ENCODE measurements at places on chromosomes 3 and 15. TPM values are rescaled to one million over a fixed set of nuclear protein-coding genes. Genes with fewer than 3 reads are reported as not detected.
A peak's percentile ranks its signal among the peaks of the same experiment; 100 is the strongest.

DNA sequence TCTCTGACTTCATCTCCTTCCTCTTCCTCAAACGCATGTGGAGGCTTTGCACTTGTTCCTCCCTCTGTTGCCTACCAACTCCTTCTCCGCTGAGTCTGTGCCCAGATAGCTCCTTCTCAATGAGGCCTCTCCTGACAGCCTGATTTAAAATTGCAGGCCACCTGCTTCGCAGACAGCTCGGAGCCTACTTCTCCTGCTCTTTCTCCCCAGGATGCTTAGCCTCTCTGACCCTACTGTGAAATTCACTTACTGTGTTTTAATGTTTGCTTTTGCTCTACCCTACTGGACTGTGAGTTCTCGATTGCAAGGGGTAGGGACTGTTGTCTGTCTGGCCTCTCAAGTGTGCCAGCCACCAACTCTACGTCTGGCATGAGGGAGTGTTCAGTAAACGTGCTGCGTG lies 83.4 kb downstream of the EEFSEC start:
- H3K27ac ChIP-seq, result no peak overlapping the region
- no peaks in the 10 kb centered on the region for H3K36me3 ChIP-seq
- no peak for DNase-seq
- no peaks in the 10 kb centered on the region for H3K4me1 ChIP-seq
- H3K4me3 ChIP-seq, result no peak overlapping the region

DNA sequence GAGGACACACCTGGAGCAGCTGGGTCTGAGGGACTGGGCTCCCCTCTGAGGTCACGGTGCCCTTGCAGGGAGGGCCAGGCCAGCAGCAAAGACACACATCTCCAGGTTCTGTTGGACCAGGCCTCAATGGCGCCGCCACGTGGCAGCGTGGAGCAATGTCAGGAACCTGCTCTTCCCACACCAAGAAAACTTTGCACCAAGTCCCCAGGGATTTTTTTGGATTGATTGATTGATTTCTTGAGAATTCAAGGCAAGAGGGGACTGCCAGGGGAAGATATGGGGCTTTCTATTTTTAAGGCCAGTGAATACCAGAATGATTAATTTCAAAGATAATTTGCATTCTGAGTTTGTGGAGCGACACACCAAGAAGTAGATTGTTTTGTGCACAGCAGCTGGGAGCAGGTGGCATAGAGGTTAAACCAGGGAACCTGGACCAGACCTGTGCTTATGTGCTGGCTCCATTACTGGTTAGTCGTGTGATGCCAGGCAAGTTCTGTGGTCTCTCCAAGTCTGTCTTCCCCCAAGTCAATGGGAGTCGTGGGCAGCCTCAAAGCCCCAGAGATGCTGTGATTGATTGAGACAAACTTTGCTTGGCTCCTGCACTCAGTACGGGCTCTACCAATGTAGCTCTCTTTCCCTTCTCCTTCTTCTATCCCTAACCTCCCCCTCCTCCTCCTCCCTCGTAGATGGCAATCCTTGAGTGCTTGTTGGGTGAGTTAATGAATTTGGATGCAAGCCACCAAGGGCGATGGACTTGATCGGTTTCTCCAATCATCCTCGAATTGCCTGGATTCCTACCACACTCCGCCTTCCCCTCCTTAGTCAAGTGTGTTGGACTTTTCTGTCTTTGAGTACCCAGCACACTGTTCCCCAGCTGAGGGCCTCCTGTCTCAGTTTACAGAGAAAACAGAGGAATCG lies 96.2 kb upstream of the TRPM1 start:
- no peaks in the 10 kb centered on the region for H3K4me1 ChIP-seq
- no peaks in the 10 kb centered on the region for H3K36me3 ChIP-seq
- H3K27me3 ChIP-seq, result no peaks in the 10 kb centered on the region
- no peak for DNase-seq

GRCh38 chr3:90018779-90019178 lies 911.4 kb downstream of the EPHA3 start:
- H3K4me1 ChIP-seq, result no peaks in the 10 kb centered on the region
- H3K36me3 ChIP-seq, result no peaks in the 10 kb centered on the region
- no peak overlapping the region for H3K27ac ChIP-seq
- no peak overlapping the region for H3K4me3 ChIP-seq
- no peaks in the 10 kb centered on the region for H3K27me3 ChIP-seq

- H3K27me3 ChIP-seq, result no peaks in the 10 kb centered on the region
- no peaks in the 10 kb centered on the region for H3K36me3 ChIP-seq
- no peak overlapping the region for H3K4me3 ChIP-seq
- no peak overlapping the region for H3K27ac ChIP-seq
- DNase-seq, result no peak
Measured at GRCh38 chr3:153431076-153431475, 269.1 kb downstream of the RAP2B start.

DNA sequence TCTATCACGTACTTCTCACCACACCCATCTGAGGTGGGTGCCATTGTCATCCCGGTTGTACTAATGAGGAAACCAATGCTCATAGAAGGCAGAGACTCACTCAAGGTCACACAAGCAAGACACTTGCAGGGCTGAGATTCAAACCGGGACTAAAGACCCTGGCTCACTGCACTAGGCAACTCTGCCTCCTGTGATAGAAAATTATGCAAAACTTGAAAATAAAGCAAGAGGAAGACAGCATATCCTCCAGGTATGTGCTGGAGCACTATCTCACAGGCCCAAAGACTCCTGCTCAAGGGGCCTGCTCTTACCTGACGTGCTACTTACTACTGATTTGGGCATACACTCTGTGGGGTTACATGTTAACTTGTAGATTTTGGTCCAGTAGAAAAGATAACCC lies 25.6 kb downstream of the ANXA2 start:
- peak overlapping the region; percentile 74 for H3K27ac ChIP-seq
- H3K4me1 ChIP-seq, result peaks cover 9% of the 10 kb centered on the region
- H3K36me3 ChIP-seq, result no peaks in the 10 kb centered on the region
- H3K4me3 ChIP-seq, result no peak overlapping the region
- no peak for DNase-seq

GRCh38 chr3:125437631-125438435 lies 62.7 kb upstream of the ZNF148 start:
- no peak overlapping the region for H3K4me3 ChIP-seq
- peak; percentile 62 for DNase-seq
- H3K27ac ChIP-seq, result no peak overlapping the region
- no peaks in the 10 kb centered on the region for H3K27me3 ChIP-seq

- no peaks in the 10 kb centered on the region for H3K4me1 ChIP-seq
- DNase-seq, result no peak
- no peak overlapping the region for H3K27ac ChIP-seq
- H3K36me3 ChIP-seq, result no peaks in the 10 kb centered on the region
Measured at GRCh38 chr3:16211176-16211904, 36.9 kb downstream of the GALNT15 start.

GRCh38 chr3:176431991-176432390 lies 765.3 kb downstream of the TBL1XR1 start:
- H3K27ac ChIP-seq, result no peak overlapping the region
- H3K27me3 ChIP-seq, result no peaks in the 10 kb centered on the region
- H3K4me1 ChIP-seq, result no peaks in the 10 kb centered on the region
- no peaks in the 10 kb centered on the region for H3K36me3 ChIP-seq
- DNase-seq, result no peak

GRCh38 chr15:62075595-62076277 lies 9.0 kb downstream of the C2CD4A start:
- DNase-seq, result no peak
- no peaks in the 10 kb centered on the region for H3K36me3 ChIP-seq
- no peak overlapping the region for H3K27ac ChIP-seq
- no peak overlapping the region for H3K4me3 ChIP-seq
- no peaks in the 10 kb centered on the region for H3K4me1 ChIP-seq

GRCh38 chr3:86938416-86939105 lies 52.4 kb downstream of the VGLL3 start:
- H3K4me3 ChIP-seq, result no peak overlapping the region
- H3K4me1 ChIP-seq, result no peaks in the 10 kb centered on the region
- no peak for DNase-seq

DNA sequence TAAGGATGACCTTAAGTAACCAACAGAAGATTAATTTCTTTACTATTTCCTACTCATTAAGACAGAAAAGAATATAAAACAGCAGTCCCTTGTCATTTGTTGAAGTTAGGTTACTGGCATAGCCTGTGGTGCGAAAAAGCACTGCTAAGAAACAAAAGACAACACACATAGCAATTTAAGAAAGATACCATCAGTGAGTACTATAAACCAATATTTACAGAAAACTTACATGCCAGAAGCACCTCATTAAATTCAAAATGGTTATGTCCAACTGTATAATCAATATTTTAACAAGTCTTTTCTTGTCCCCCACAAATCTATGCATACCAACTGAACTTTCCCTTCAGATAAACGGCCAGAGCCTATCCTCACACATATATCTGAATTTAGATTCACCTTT lies 42.0 kb downstream of the ANKRD28 start:
- no peak overlapping the region for H3K4me3 ChIP-seq
- no peak overlapping the region for H3K27ac ChIP-seq
- DNase-seq, result no peak
- H3K4me1 ChIP-seq, result no peaks in the 10 kb centered on the region

DNA sequence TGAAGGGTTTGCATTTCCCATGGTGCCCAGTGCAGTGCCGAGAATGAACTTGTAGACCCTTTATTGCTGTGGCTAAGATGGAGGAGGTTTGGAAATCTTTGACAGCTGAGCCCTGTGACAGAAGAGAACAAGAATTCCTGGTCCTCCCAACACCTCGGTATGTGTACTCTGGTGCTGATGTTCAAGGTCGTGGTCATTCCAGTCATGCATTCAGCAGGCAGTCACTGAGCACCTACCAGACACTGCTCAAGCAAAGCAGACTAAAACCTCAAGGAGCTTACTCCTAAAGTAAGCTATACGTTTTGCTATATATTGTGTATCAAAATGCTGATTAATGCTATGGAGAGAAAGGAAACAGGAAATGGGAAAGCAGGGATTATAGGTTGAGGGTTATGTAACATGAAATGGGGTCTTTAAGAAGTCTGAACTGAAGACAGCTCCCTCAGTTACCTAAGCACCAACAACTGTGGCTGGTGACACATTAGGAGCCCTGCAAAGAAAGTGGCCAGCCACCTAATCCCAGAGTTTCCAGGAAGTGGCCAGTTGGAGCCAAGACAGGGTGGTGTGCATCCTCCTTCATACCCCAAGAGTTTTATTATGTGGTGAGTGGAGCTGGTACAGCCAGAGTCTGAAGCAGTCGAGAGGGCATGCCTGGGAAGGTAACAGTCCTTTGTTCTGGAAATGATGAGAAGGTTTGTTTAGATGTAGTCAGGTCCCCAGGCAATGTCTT lies 65.0 kb downstream of the CCNL1 start:
- H3K4me1 ChIP-seq, result no peaks in the 10 kb centered on the region
- no peaks in the 10 kb centered on the region for H3K36me3 ChIP-seq
- H3K27me3 ChIP-seq, result no peaks in the 10 kb centered on the region
- H3K27ac ChIP-seq, result no peak overlapping the region
- no peak overlapping the region for H3K4me3 ChIP-seq

DNA sequence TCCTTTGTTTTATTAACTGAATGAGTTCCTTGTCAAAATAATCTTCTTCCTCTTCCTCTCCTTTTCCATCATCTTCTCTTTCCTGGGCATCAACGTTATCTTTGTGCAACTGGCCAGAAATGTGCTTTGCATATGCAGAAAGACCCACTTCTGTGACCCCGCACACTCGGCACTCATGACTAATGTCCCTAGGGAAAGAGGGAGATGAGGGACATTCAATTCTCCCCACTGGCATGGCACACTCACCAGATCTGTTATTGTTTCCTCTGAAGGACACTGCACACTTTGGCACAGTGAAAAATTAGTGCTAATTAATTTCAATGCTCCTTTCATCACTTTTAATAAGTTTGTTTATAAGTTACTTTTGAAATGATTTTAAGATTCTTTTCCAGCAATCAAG lies 34.0 kb downstream of the ZNF106 start:
- no peak for DNase-seq
- H3K4me1 ChIP-seq, result no peaks in the 10 kb centered on the region
- peak overlapping the region; percentile 91 for H3K27ac ChIP-seq
- peak overlapping the region; percentile 4 for H3K4me3 ChIP-seq

GRCh38 chr3:43816372-43816771 lies 125.6 kb downstream of the ABHD5 start:
- H3K4me1 ChIP-seq, result no peaks in the 10 kb centered on the region
- H3K27ac ChIP-seq, result no peak overlapping the region
- DNase-seq, result no peak
- no peak overlapping the region for H3K4me3 ChIP-seq

- H3K27ac ChIP-seq, result no peak overlapping the region
- no peaks in the 10 kb centered on the region for H3K4me1 ChIP-seq
- H3K36me3 ChIP-seq, result no peaks in the 10 kb centered on the region
- no peaks in the 10 kb centered on the region for H3K27me3 ChIP-seq
- H3K4me3 ChIP-seq, result no peak overlapping the region
Measured at GRCh38 chr3:125386811-125387210, 11.7 kb upstream of the ZNF148 start.

- no peaks in the 10 kb centered on the region for H3K27me3 ChIP-seq
- no peak overlapping the region for H3K4me3 ChIP-seq
- H3K36me3 ChIP-seq, result no peaks in the 10 kb centered on the region
Measured at GRCh38 chr15:87954793-87955192, 301.7 kb downstream of the NTRK3 start.

DNA sequence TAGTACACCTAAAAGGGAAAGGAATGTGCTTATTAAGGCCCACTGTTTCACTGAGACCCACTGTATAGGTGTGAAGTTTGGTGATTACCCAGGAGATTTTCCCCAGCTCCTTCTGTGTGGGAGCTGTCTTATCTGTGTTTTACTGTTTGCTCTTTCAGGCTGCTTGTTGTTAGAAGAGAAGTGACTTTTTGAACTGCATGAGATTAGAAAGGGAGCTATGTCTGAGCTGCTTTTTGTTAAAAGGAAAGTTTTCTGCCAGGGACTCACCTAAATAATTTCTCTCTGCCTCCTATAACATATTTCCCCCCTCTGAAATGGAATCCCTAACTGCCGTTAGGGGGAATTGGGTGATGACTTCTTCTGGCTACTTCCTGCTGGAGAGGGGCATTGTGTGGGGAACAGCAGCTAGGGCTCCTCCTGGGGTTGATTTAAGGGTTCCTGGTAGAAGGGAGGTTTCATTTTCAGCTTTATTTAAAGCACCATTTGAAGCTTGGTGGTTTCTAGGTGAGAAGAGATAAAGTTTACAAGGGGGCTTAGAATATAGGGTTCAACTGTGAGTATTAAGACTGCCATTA lies 77.1 kb upstream of the ATP11B start:
- H3K27ac ChIP-seq, result no peak overlapping the region
- H3K36me3 ChIP-seq, result no peaks in the 10 kb centered on the region
- H3K4me3 ChIP-seq, result no peak overlapping the region
- H3K4me1 ChIP-seq, result no peaks in the 10 kb centered on the region
- DNase-seq, result no peak

- H3K27me3 ChIP-seq, result no peaks in the 10 kb centered on the region
- no peaks in the 10 kb centered on the region for H3K36me3 ChIP-seq
- H3K27ac ChIP-seq, result no peak overlapping the region
Measured at GRCh38 chr3:171142985-171143384, 116.5 kb upstream of the SLC2A2 start.

Gene GUCA1C
- total RNA-seq, result not detected

Gene SPESP1
- 6.8 TPM for total RNA-seq

Gene AHSG
- not detected for total RNA-seq

Gene SI
- not detected for total RNA-seq

Gene ADAMTSL3
- total RNA-seq, result 3.1 TPM

Gene CCDC39
- not detected for total RNA-seq

Gene CP
- total RNA-seq, result 4.4 TPM

Gene GOLGA6L7
- total RNA-seq, result not detected

Gene FEZF2
- total RNA-seq, result not detected

Gene PRICKLE2
- total RNA-seq, result 87.3 TPM

Gene PEX5L
- total RNA-seq, result 0.07 TPM

Gene ZNF501
- 319 TPM for total RNA-seq

Gene TMEM115
- total RNA-seq, result 61.7 TPM

Data from uterus (tissue), 4 donors.